ENCODE measurements at places on chromosomes 3 and 15.
A peak's percentile ranks its signal among the peaks of the same experiment; 100 is the strongest.

- DNase-seq: no peak
Observed at GRCh38 chr3:78281381-78281780, 1241.5 kb downstream of the ROBO2 start.

GRCh38 chr3:138351151-138351550 lies 2.8 kb downstream of the MRAS start:
- no peak for DNase-seq

DNA sequence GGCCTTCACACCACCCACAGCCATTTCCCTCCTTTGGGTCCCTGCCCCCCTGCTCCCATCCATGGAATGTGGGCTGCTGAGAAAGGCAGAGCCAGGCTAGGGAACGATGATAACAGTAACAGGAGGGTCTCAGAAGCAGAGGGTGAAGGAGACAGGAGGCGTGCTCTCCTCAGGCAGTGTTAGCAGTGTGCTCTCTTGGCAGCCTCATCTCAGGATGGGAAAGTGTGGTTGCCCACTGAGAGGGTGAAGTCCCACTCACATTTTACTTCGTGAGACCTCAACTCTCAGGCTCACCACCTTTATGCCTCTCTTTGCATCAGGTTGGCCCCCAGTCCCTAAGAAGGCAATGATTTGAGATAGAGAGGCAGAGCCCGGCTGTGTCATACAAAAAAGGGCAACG lies 24.5 kb downstream of the TIGIT start:
- DNase-seq: no peak

GRCh38 chr3:20322085-20322484 lies 136.1 kb upstream of the SGO1 start:
- DNase-seq: no peak

GRCh38 chr15:44045217-44045616 lies 149.9 kb downstream of the FRMD5 start:
- no peak for DNase-seq

DNA sequence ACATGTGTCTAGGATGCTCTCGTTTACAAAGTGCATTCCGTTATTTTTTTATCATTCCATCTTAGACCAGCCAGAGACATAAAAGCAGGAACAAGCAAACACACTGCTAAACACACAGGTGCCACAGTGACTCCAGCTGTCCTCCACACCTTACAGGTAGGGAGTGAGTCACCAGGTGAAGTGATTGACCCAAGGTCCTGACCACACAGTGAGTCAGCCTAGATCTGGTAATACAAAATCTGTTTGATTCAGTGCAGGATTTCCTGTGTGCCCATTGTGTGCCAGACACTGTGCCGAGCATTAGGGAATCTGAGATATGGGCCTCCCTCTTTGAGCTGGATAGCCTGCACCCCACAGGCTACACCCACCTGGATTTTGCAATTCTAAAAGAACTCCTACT lies 16.7 kb upstream of the BFSP2 start:
- DNase-seq: no peak

GRCh38 chr3:141969711-141970110 lies 93.3 kb downstream of the ATP1B3 start:
- DNase-seq: no peak

- DNase-seq: no peak
Observed at GRCh38 chr15:35289024-35289617, 204.0 kb upstream of the NANOGP8 start.

DNA sequence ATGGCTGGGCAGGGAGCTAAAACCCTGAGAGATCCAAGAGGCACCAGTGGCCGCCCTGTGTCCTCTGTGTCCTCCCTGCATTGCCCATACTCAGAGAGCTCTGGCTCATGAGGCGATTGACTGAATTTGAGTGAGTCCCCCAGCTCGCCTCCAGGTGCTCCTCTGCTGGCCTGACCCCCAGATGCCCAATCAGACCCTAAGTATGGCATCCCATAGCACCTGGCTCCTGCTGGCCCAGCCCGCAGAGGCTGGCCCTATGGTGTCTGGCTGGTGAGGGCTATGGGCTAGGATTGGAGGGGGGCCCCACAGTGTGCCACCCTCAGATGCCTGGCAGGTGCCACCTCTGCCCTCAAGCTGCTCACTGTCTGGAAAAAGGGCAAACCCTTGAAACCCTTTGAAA lies 1.6 kb upstream of the TKT start:
- DNase-seq: peak; percentile 15

- DNase-seq: no peak
Observed at GRCh38 chr3:32181796-32182195, 56.7 kb upstream of the CMTM8 start.

DNA sequence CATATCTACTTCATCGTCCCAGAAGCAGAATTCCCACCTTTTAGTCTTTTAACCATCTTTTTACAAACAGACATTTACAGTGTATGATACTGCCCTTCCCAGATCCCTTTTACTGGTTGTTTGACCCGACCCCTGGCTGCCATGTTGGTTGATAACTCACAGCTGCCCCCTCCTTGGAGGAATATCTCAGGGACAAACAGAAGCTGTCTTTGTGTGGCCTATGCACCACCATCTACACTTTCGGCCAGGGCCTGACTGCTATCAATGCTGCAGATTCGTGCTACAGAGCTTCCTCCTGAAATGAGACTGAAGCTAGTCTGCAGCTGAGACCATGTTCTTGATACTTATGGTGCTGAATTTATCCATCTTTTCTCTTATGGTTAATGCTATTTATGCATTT lies 6.6 kb upstream of the POLQ start:
- no peak for DNase-seq

DNA sequence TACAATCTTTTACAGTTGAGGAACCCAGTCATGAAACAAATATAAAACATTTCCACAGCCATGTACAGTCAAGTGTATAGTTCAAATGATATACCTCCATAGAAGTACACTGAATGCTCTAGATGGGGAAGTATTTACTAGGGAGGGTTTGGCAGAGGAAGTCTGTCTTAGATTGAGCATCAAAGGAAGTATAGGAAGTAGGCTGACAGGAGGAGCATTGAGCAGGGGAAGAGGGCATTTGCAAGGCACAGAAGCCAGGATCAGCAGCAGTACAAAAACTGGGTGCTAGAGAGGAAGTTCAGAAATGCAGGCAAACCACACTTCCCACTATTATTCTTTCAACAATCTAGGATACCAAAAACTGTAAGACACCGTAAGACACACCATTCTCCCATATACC lies 122.6 kb downstream of the ANO10 start:
- DNase-seq: no peak

- peak; percentile 15 for DNase-seq
Observed at GRCh38 chr3:151003029-151003767, 30.7 kb upstream of the CLRN1 start.

DNA sequence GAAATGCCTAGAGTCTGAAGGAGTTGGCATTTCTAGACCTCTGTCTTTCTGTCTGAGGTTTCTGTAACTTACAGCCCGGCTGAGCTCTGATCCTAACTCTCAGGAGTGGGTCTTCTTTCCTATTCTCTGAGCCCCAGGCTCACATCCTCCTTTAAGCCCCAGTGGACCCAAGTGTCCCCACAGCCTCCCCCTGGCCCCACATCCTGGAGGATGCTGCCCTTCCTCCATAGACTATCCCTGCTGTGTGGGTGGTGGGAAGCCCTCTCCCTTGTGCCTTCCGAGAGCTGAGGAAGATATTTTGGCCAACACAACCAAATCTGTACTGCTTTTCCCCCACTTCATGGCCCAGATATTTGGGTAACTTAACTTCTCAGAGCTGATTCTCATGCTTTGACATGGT lies 151.3 kb downstream of the LRTM1 start:
- no peak for DNase-seq

GRCh38 chr3:181739628-181740027 lies 27.9 kb downstream of the SOX2 start:
- DNase-seq: no peak

DNA sequence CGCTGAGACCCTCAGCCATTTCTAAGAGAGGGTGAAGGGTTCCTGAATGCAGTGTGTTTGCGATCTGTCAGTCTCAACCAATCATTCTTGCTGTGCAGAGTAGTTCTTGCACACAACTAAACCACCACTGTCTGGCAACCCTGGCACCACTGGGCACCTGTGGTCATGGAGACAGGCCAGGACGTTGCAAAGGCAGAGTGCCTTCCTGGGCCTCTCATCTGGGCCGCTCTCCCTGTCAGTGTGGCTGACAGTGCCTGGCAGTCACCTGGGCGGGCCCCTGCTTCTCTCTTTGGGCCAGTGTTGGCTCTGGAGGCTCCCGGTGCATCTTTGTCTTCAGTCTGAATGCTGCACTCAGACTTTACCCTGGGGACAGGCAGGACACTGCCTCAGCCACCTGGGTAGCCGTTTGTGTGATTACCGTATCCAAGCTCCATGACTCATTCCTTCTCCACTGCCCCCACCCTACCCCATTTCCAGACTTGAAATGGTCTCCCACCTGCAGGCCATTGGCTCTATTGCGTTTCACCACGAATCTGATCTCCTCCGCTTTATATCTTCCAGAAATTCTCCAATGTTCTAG lies 104.6 kb upstream of the KLF13 start:
- no peak for DNase-seq

GRCh38 chr3:7333125-7333524 lies 472.2 kb downstream of the GRM7 start:
- no peak for DNase-seq

- DNase-seq: no peak
Observed at GRCh38 chr3:11545186-11545851, 98.4 kb downstream of the VGLL4 start.

GRCh38 chr3:134796281-134797056 lies 1.4 kb downstream of the EPHB1 start:
- DNase-seq: no peak

DNA sequence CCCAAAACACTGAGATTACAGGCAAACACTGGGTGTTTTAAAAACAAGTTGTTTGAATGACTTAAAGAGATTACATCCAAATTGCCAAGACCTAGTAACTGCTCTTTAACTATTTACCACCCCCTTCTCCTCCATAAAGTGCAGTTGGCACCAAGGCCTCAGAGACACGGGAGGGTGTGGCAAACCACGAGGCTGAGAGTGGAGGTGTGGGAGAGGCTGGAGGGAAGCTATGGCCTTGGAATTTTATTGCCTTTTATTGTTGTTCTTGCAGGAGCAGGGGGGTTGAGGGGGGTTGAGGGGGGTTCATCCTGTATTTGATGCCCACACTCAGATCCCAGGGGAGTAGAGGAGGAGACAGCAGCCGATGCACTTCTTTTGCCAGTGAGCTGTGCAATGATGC lies 75.9 kb upstream of the CTDSPL start:
- no peak for DNase-seq

GRCh38 chr3:185680231-185680630 lies 94.1 kb downstream of the SENP2 start:
- no peak for DNase-seq

DNA sequence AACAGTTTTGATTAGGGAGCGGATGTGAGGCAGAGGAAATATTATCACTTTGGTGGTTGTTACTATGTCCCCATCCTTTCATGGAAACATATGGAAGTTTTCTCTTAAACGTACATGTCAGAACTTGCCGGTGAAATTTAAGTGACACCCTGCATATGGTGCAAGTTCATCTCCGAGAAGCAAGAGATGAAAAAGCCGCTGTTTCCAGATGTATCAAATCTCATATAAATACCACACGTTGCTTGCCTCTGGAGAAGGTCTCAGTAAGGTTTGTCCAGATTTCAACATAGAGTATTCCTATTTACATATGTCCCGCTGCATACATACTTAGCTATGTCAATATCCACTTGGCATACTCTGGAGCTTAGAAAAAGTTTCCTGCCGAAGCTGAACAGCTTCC lies 172.2 kb upstream of the ICE2 start:
- no peak for DNase-seq

DNA sequence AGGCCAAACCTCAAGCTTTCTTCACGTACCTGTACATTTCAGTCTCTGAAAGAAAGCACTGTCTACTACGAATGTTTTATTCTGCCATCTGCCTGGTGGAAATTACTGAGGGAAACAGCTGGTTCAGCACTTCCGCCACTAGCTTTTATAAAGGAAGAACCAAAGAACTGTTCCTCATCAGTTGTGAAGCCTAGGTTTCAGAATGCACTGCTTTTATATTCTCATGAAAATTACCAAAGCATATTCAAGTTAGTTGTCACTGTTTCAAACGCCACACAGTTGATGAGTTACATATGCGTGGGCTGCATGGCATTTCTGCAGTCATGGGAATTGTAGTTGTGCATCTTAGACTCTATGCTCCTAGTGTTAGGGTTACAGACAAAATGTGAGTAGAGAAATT lies 21.5 kb upstream of the ZBTB38 start:
- no peak for DNase-seq

DNA sequence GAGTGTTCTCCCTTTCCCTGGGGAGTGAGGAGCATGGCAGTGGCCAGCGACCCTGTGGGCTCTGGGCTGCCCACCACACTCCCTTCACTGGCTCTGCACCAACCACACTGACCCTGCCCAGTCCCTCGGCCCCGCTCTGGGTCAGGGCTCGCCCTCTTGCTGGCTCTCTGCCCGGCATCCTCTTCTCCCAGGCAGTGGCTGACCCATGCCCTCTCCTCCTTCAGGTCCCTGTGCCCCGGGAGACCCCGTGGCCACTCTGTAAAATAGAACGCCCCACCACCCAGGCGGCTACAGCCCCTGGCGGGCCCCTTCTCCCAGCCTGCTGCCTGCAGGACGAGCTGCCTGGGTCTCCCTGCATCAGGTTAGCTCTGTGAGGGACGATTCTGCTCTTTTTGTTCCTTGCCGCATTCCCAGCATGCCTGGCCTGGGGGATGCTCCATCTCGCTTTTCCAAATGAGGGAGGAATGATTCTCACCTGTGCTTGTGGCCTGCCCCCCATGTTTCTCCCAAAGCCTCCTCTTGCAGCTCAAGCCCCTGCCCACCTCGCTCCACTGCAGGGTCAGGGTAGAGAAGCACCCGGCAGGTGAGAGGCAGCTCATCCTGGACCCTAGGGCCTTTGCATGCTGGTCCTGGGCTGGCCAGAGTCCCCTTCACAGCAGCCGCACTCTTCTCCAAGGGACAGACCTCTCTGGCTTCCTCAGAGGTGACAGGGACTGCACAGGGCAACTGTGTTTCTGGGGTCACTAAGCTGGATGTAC lies 14.5 kb upstream of the CFAP100 start:
- DNase-seq: no peak

- no peak for DNase-seq
Observed at GRCh38 chr3:196603683-196604082, 35.2 kb downstream of the FBXO45 start.

- peak; percentile 22 for DNase-seq
Observed at GRCh38 chr3:119145500-119146167, at the start of gene TEX55. Gene TEX55, plus strand, starts transcription at chr3:119146165. Its CDS starts 25 bp downstream, at chr3:119146190.

- DNase-seq: no peak
Observed at GRCh38 chr3:23701716-23702597, 103.8 kb upstream of the UBE2E1 start.

- DNase-seq: no peak
Observed at GRCh38 chr3:148682997-148683396, 14.7 kb upstream of the AGTR1 start.

GRCh38 chr3:53845103-53845880 lies 927 bp downstream of the CHDH start:
- peak; percentile 82 for DNase-seq

- DNase-seq: no peak
Observed at GRCh38 chr3:126781406-126781805, 77.4 kb downstream of the CHCHD6 start.

Data from 8988T (cell line).